ENCODE measurements at places on chromosomes 5 and 9.
A peak's percentile ranks its signal among the peaks of the same experiment; 100 is the strongest.

DNA sequence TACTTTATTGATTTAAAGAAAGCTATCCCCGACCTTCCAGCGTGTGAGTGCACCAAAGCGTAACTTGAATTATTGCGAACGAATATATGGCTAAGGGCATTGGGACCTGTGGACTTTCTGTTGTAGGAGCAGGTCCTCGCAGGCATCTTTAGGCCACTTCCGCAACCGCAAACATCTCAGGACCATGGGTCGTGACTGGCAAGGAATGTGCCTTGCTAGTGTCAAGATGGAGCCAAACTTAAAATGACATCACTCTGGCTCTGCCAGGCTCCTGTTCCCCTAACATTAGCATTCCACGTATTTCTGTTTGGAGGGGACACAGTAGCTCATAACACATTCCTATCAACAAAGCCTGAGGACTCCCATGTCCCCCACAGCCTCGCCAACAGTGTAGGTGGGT, 44.1 kb upstream of the OLFM1 start:
- no peak for DNase-seq

DNA sequence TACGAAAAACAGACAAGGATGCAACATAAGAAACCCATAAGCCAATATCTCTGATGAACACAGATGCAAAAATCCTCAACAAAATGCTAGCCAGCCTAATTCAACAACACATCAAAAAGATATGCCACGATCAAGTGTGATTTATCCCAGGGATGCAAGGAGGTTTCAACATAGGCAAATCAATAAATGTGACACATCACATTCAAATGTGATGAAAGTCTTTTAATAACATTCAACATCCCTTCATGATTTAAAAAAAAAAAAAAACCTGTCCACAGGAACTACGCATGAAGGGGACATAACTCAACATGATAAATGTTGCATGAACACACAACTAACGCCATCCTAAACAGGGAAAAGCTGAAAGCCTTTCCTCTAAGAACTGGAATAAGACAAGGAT, 102.2 kb downstream of the PLPP1 start:
- no peak for DNase-seq

- no peak for DNase-seq
Measured at GRCh38 chr5:18534119-18534518, 899.9 kb downstream of the TAF11L14 start.

- no peak for DNase-seq
Measured at GRCh38 chr5:110398951-110399350, 327.5 kb downstream of the TMEM232 start.

GRCh38 chr9:35112257-35113020, 3.2 kb downstream of the ATOSB start:
- no peak for DNase-seq

GRCh38 chr9:117704597-117704996, 394 bp downstream of the TLR4 start:
- DNase-seq: no peak

GRCh38 chr9:106287731-106288130, 575.2 kb upstream of the ZNF462 start:
- no peak for DNase-seq

DNA sequence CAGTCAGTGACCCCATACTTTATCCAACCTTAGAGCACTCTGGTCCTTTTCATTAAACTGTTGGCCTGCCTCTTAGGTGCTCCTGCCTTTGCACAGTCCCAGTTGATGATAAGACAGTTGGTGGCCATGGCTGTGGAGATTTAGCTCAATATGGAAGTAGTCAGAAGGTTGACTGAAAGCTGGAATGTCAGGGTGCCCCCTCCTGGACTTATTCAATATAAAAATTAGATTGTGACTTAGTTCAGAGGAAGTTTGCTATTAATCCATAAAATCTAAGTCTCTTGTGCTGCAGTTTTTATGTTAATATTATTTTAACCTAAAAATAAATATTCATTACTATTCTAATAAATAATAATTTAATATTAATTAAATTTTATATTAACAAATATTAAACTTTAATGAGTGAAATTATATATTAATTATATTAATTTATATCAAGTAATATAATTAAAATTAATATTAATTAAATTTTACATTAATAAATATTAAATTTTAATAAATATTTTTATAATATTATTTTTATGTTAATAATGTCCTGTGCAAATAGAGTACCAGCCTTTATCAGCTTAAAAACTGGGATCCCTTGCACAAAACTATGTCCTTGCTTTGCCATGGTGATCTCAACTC, 77.7 kb upstream of the ADAMTSL1 start:
- peak; percentile 18 for DNase-seq

- no peak for DNase-seq
Measured at GRCh38 chr5:137611794-137612435, 112.8 kb upstream of the SPOCK1 start.

- DNase-seq: no peak
Measured at GRCh38 chr5:144318011-144318410, 147.3 kb downstream of the KCTD16 start.

DNA sequence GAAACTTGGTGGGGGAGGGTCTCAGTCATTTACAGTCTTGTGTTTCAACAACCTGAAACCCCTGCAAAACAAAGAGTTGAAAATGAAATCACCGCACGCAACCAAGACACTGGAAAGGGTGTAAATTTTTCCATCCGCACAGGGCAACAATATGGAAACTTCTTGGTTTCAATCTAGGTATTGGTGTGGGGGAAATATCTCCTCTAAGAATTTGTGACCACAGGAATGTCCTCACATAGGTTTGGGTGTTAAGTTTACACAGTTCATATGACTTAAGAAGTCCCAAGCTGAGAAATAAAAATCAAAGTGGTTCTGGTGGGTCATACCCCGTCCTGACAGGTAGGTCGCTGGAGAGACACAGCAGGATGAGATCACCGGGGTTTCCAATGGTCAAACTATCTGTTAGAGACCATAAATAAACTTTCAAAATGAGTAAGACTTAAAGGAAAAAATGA, 51.9 kb upstream of the PIP5K1B start:
- no peak for DNase-seq

GRCh38 chr9:69801989-69802388, 18.6 kb upstream of the CFAP95 start:
- DNase-seq: no peak

- DNase-seq: peak; percentile 52
Measured at GRCh38 chr5:56910210-56910965, 992 bp downstream of the SETD9 start.

DNA sequence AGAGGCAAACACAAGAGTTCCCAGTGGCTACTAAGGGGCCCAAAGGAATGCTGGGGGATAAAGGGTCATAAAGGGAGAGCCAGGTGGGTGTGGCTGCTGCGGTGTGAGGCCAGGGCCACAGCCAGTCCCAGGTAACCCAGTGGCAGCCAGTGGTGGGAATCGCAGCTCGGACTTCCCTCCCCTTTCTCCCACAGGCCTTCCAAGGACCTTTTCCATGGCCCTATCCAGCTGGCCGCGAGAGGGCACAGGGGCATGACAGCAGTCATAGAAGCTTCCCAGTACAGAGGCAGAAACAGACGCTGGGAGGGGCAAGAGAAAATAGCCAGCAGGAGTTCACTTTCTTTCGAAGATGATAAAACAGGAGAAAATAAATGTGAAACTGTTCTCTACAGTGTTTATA, 257.6 kb downstream of the SEMA5A start:
- DNase-seq: no peak

DNA sequence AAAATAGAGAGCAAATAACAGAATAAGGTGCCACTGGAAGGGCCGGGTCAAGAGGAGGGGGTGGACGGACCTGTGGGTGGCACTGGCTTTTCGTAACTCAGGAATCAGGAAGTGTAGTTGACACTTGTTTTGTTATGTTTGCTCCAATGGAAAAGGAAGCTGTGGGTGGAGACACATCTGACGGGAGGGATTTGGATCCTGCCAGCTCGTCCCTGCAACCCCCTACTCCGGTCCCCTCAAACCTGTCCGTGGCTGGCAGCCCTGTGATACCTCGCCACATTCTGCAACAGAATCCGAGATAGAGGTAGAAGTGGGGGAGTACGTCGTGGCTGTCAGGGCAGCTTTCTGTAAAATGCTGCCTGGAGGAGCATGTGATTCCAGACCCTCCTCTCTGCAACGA, 104.2 kb upstream of the IER5L start:
- peak; percentile 15 for DNase-seq

- DNase-seq: no peak
Measured at GRCh38 chr9:33799928-33800704, 4.8 kb downstream of the PRSS3 start.

GRCh38 chr9:134100040-134100439, 32.2 kb upstream of the BRD3 start:
- DNase-seq: no peak

DNA sequence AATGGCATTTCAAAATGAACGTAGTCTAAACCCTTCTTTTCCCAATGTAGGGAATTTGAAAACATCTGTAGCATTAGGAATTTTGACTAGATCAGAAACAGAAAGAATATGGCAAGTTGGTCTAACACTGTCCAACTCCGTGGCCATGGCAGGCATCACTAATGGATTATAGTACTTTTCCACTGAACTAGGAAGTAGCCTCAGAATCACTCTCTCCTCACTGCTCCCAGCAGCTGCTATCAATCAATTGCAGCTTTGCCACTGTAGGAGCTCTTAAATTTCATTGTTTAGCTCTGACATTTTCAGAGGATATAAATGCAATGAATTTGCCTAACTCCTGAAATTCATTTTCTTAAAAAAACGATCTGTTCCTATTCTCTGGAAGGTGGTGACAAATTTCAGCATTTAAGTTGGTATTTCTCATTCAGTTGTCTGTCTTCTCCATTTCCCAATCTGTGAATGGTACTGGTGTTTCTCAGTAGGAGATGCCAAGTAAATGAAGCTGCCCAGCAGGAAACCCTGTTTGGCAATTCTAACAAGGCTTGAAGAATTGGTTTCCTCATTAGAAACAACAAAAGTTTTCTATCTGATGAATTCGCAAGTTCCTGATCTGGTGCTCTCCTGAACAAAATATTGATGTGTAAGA, 64.7 kb downstream of the TLR4 start:
- DNase-seq: no peak

GRCh38 chr5:10352430-10353240, 860 bp upstream of the MARCHF6 start:
- peak; percentile 39 for DNase-seq

GRCh38 chr9:35014517-35014916, 25.0 kb downstream of the DNAJB5 start:
- no peak for DNase-seq

DNA sequence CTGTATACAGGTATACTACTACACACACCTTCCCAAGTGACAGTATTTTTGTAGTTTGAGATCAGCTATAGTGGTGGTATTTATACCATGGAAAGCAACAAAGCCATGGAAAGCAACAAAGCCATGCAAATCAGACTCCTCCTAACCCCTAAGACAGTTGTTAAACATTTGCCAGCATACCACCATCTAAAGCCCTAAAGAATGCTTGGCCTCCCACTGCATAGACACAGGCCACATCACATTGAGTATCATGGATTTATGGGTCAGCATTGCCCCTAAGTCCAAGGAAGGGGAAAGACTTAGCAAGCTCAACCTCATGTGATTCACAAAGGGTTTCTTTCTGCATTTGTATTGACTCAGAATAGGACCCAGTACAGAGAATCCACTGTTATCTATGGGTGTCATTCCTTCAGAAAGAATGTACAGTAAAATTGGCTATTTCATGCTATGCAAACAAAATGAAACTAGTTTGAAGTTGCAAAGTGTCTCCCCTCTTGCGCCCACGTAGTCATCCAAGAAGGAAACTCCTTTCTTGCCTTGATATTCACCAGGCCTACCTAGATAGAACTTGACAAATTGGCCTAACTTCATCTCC, 70.4 kb upstream of the IQGAP2 start:
- DNase-seq: no peak

GRCh38 chr9:107638521-107639310, 149.1 kb upstream of the KLF4 start:
- DNase-seq: no peak

DNA sequence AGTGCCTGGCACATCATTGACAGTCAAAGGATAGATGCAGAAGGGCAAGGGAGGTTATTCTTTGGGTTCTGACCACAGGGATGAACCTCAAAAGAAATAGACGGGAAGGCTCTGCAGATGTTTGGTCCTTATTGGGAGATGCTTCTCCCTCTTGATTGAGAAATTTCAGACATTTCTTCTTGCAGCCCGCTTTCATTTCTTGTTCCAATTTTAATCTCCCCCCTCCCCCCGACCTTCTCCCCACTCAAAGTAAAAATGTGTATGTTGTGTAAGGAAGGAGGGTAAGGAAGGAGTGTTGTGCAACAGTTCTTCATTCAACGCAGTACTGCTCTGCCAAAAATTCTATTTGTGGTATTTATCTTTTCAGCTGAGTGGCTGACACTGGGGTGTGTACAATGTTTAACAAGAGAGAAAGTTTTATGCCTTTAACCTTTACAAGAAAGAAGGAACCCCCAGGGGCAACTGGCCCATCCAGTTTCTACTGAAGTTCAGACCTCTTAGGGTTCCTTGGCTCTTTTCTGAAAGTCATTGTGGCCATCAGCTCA, 46.3 kb upstream of the TNFSF15 start:
- no peak for DNase-seq

GRCh38 chr9:114957558-114957957, 27.2 kb upstream of the TNFSF8 start:
- no peak for DNase-seq

DNA sequence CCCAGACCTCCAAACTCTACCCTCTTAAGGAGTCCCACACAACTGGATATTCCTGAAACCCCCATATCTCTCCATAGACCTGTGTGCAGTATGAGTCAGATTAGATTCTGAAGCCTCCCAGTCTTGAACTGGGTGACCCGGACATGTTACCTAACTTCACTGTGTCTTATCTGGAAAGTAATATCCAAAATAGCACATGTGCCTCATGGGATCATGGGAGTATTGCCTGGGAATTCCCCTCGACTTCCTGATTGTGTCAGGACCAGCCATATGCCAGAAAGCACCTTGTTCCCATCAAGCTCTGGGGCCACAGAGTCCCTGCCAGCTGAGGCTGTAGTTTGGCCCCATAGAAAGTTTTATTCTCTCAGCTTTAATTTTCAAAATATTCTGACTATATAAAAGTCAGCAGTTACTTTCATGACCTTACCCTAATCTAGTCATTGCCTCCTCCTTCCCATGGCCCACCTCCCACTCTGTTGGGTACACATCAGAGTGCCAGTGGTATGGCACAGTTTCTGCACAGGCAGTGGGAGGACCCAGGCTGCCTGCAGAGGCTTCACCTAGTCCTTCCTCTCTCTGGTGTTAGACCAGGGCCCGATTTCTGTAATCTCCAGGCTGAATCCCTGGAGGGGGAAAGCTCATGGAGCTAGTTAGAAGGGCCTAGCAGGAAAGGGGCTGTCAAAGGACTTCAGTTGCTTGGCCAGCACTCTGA, 19.5 kb upstream of the B4GALT1 start:
- no peak for DNase-seq

GRCh38 chr5:59387127-59387526, 506.4 kb downstream of the PDE4D start:
- DNase-seq: no peak

DNA sequence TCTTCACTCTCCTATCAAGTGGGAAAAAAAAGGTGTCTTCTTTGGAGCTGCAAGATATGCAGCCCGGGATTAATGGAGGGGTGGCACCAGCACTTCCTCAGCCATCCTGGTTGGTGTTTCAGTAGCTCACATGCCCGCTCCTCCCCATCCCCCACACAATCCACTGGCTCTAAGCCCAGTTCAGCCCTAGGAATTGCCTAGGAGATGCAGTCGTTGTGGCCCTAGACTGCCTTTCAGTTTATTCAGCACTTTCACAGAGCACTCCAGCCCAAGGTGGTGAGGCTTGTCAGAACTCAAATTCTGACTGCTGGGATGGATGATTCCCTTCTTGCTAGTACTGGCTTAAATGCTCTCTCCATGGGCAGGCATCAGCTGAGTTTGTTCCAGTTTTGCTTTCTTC, 35.1 kb upstream of the EDIL3 start:
- no peak for DNase-seq
